Left hindlimb (tissue), 1 donor: ENCODE measurements at places on chromosomes 1 and 21.

DNA sequence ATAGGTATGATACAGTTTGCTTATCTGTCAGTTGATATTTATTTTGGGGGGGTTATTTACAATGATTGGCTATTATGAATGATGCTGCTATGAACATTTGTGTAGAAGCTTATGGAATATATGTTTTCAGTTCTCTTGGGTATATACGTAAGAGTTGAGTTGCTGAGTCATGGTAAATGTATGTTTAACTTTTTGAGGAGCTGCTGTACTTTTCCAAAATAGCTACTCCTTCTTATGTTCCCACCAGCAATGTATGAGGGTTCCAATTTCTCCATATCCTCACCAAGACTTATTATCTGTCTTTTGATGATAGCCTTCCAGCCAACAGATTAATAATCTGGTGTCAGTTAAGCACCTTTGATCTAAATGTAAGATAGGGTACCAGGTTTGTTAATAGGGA is 11.9 kb downstream of the SOAT1 start:
- no peak for DNase-seq

GRCh38 chr1:97372531-97372930 is 548.3 kb downstream of the DPYD start:
- no peak for DNase-seq

DNA sequence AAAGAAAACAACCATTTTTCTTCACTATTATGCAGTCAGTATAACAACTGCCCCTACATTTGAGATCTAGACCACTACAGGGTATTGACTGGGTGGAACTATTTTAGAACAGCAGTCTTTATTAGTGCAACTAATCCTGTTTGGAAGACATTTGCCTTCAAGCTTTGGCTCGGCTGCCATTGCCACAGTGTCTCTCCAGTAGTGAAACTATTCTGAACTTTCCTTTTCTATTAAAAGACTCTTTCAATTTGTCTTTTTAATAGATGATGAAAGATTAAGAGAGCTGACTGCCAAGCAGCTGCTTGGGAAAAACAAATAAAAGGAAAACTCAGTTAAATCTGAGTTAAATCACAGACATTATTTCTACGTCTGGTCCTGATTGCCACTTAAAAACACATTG is 49.3 kb downstream of the LPGAT1 start:
- DNase-seq: no peak

DNA sequence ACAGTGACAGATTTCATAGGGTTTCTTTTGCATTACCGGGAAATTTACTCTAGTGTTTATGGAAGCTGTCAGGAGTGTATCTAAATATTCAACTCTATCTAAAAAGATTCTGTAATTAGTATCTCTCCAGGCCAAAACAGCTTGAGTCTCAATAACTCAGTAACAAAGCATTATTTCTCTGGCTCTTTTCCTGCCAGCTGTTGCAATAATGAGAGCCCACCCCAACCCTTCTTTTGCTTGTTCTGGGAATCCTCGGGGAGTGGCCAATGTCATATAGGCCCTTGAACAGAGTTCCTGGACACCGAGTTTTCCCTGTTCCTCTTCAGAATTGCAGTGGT is 120.1 kb upstream of the SGIP1 start:
- no peak for DNase-seq

GRCh38 chr1:220775240-220775853 is 11.4 kb upstream of the MTARC1 start:
- DNase-seq: no peak

- no peak for DNase-seq
Measured at GRCh38 chr1:100074604-100075395, 57.9 kb downstream of the SASS6 start.

- no peak for DNase-seq
Measured at GRCh38 chr1:212696721-212697331, 2.8 kb downstream of the BATF3 start.

DNA sequence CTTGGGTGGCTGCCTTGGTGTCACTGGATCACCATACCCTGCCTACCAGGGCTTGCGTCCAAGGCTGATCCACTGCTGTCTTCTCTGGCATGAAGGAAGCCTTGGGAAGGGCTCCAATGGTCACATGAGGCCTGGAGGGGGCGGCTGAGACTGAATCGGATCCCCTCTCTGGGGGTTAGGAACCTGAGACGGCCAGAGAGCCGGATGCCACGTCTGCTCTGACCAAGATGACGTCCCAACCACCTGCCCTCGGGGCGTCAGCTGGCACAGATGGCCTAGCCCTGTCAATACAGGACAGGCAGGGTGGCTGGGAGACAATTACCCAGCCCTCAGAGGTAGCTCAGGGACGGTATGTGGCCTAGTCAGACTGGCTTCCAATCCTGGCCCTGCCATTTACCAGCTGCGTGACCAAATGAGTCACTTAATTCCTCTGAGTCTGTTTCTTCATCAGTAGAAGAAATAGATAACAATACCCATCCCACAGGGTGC is 5.4 kb downstream of the TRIM62 start:
- DNase-seq: peak; percentile 76

DNA sequence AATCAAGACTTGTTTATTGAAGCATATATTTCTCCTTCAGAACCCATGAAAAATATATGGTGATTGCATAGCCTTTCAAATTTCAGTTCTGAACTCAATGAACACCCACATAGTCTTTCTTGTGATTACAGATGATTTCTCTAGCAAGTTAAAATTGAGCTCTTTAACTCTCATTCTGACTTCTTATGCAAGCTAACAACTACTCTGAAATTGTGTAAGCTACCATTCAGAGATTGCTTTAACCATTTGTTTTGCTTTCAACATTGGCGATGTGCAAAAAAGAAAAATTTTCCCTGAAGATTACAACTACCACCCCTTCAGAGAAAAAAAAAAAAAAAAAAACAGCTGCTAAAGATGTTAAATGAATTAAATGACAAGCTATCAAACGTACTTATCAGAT is 193.9 kb downstream of the DAB1 start:
- DNase-seq: no peak

DNA sequence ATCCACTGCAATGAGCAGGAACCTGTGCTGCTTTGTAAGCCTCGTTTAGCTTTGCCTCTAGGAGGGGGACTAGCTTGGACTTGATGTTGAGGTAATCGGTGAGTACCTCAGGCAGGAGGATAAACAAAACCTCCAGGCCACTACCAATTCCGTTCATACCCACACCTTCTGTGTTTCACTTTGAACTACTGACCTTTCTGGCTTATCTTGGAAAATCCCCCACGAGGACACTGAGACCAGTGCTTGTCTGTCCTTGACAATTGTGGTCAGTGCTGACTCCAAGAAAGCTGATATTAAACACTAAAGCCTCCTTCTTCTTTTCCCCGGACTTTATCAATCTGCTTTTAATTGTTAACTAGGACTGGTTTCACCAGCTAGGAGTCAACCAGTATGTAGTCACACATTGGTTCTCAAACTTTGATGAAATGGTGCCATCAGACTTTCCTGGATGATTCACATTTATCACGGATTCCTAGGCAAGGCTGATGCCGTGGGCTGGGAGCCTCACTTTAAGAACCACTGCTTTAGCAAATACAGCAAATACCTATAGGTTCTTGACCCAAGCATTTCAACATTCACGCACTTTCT is 52.7 kb downstream of the TGFB2 start:
- DNase-seq: no peak

- DNase-seq: no peak
Measured at GRCh38 chr1:87644033-87644578, 315.4 kb downstream of the LMO4 start.

DNA sequence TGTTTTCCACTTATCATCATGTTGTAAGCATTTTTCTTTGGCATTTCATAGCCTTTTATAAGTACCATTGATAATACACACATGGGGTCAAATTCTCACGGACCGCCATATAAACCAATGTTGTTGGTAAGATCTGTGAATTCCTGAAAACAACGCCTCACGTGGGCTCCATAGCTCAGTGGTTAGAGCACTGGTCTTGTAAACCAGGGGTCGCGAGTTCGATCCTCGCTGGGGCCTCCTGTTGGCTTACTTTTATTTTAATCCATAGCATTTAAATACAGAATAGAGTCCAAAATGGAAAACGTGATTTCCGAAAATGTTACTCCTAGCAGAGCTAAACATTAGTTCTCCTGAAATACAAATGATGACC is 83.1 kb downstream of the HHIPL2 start:
- DNase-seq: peak; percentile 55

- DNase-seq: no peak
Measured at GRCh38 chr1:53733447-53733931, 5.5 kb downstream of the GLIS1 start.

DNA sequence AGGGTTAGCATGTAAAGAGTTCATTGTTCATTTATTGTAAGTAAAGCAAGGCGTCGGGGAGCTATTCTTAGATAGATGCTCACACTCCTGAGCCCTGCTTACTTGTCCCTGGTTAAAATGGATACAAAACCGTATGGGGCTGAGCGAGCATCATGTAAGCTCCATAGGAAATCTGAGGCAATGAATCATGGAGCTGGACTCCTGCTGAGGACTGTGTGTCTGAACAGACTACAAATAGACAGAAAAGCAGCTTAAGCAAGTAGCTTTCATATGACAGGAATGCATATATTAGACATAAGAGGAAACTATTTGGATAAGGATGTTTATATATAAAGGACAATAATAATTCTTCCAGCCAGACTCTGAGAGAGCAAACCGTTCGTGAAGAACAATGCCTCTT is 604.9 kb upstream of the PTBP2 start:
- DNase-seq: no peak

- DNase-seq: peak; percentile 28
Measured at GRCh38 chr1:242524571-242525359, at the start of gene PLD5. PLD5 (minus strand) TSS chr1:242524697.

GRCh38 chr21:25862112-25862511 is 127.3 kb downstream of the GABPA start:
- no peak for DNase-seq

DNA sequence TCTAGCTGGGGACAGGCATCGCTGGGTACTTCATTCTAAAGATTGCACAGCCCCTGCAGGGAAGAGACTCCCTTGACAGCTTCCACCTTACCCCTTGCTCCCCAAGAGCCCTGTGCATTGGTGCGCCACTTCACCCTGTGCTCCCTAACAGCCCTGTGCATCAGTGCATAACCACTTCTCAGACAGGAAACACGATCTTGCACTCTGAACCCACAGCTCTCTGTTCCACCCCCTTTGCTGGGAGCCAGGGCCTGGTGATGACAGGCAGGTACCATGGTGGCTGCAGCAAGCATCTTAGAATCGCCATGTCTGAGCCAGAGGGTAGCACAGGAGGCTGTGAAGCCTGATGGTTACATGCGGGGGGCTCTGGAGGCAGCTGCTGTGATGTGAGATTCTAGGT is 5.0 kb downstream of the ALPL start:
- no peak for DNase-seq

DNA sequence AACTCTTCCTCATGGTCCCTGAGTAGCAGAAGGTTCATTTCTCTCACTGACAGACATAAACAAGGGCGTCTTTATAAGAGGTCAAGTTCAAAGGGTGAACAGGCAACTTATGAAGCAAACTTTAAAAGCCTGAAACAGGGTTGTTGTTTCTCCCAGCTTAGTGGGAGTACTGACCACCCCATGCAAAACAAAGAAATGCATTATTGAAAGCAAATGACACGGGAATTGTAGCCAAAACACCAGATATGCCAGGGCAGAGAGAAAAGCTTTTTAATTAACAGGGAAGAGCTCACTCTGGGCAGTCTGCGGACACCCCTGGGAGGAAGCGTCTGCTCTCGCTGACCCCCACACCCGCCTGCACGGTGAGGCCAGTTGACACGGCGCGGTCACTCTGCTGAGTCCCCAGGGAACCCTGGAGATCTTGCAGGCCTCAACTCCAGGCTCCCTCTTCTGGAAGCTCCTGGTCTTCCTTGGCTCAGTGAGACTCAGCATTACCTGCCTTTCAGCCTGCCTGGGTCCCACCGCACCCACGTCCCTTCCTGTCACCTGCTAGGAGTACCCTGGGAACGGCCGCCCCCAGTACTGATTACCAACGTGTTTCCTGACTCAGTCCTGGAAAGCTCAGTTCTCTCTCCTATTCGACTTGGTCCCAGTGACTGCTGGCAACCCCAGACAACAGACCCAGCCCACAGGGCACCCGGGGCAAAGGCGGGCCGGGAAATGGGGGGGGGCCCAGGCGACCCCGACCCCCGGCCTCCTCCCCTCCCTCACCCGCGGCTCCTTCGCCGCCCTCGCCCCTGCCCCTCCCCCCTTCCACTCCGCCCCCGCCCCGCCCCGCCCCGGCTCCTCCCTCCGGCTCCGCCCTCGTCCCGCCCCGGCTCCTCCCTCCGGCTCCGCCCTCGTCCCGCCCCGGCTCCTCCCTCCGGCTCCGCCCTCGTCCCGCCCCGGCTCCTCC is 972 bp downstream of the CFAP410 start:
- DNase-seq: peak; percentile 80
